CD4-positive, alpha-beta T cell treated with Interleukin-17A for 1 hour (primary cell): ENCODE measurements at places on chromosomes 3 and 15.

- no peak for DNase-seq
Observed at GRCh38 chr3:187290503-187290902, 1.0 kb downstream of the MASP1 start.

DNA sequence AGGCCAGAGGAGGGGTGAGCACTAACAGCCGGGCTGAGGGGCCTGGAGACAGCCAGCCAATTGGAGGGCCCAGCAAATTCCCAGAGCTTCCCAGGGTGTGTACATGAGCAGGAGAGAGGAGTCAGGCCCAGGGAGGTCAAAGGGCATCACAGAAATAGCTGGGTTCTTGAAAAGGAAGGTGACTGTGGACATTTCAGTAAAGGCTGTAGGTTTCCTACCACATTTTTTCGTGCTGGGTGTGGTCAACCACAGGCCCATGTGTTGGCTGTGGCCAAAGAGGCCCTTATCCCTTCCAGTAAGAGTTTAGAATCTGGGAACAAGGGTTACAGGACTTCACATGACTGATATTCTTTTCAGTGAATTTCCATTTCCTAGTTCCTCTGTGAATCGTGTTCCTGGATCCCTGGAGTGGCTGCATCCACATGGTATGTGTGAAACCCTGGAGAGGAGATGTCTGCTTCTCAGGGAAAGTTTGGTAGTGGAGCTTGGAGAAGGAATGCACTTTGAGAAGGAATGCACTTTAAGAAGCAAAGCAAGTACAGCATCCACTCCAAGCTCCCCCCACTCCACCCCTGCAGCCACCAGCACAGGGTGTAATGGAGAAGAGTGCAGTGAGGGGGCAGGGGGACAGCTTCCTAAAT is 73.2 kb upstream of the HEG1 start:
- no peak for DNase-seq

DNA sequence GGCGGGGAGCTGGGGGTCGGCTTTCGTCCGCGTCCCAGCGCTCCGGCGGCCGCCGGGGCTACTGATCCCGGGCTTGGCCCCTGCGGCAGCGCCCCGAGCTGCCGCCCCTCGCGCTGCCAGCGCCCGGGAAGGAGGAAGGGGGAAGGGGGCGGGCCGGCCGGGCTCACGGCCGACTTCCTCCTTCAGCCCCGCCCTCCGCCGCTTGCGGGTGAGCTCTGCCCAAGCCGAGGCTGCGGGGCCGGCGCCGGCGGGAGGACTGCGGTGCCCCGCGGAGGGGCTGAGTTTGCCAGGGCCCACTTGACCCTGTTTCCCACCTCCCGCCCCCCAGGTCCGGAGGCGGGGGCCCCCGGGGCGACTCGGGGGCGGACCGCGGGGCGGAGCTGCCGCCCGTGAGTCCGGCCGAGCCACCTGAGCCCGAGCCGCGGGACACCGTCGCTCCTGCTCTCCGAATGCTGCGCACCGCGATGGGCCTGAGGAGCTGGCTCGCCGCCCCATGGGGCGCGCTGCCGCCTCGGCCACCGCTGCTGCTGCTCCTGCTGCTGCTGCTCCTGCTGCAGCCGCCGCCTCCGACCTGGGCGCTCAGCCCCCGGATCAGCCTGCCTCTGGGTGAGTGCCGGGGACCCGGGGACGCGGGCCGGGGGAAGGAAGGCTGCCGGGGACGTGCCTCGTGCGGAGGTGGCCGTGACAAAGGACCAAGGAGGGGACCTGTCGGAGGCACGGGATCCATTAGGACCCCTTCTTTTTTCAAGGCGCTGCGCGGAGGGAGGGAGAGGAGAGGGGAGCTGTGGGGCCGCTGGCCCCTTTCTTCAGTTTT is at the start of gene SEMA4B:
TSS of gene SEMA4B (plus strand) at position 201 of the 814 bp plus-strand sequence. CDS start at position 450, 249 bp downstream.
- peak; percentile 72 for DNase-seq

GRCh38 chr15:49438962-49439631 is 16.1 kb downstream of the FGF7 start:
- no peak for DNase-seq

DNA sequence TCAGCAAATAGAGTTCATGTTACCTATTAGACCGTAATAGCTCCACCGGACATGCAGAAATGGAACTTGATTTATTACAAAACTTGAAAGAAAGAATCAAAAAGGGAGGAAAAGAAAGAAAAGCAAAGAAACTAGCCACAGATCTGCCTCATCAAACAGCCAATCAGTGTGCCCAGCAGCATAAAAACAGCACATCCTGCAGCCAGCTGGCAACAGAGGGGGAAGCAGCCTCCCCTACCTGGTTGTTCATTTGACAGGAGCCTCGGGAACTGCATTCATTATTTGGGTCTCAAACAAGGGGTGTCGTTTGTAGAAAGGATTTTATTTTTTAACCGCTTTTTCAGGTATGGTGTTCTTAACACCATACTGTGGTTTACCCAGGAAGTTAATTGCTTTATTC is 181.5 kb upstream of the TOPAZ1 start:
- DNase-seq: no peak

- DNase-seq: no peak
Observed at GRCh38 chr15:65110676-65111292, 4.2 kb downstream of the UBAP1L start.

GRCh38 chr3:195813916-195814640 is 2.3 kb upstream of the MUC4 start:
- no peak for DNase-seq

DNA sequence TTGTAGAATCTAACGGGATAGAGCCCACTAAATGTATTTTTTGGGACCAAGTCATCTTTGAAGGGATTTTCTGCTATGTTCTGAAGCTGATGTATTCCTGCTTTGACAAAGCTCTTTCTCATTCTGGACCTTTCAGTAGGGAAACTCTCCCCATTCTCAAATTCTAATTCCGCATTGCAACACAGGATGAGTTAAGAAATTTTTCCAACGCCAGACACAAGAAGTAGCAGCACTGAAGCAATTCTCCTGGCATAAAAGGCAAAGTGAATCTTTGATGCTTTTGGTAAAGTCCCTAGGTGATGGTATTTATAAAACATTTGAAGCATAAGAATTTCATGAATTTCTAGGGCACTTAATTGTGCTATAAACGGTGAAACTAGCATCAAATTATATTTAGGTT is 76.8 kb downstream of the ZPLD1 start:
- no peak for DNase-seq

DNA sequence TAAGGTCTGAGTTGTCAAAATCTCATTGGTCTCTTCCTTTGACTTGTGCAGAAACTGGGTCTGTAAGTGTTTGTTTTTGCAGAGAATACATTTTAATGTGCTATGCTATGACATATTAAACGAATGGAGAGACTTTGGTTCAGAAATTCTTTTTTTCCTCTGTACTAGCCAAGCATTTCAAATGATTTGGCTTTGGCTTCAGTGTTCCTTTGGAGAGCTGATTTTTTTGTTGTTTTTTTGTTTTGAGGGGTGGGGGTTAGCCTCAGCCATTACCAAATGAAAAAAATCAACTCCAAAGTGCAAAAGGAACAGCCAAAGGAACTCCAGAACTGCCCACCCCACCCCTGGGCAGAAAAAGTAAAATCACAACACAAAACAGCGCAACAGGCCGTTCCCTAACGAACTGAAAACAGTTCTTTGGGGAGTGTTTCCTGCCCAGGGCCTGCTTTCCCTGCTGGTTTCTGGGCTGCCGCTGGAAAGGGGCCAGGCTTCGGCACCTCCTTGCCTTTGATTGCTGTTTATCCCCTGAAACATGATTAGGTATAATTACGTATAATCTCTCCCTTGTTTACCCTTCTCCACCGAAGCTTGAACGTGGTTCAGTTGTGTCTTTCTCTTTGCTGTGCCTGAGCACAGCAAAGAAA is 57.6 kb upstream of the NEO1 start:
- no peak for DNase-seq

DNA sequence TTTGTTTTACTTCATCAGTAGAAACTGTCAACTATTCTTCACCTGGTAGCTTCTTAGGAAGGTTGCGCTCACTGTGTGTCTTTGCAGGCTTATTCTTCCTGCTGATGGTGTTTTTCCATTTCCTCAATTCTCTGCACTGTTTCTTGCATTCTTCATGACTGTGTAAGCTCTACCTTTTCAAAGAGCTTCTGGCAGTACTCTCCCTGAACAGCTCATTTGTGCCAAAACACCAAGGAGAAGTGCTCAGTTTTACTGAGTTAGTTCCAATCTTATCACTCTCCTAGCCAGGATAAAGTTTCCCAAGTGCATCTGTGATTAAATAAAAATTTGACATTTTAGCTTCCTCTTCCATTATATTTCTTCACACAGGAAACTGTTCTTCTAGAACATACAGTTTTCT is 339.8 kb downstream of the EPHA3 start:
- no peak for DNase-seq
